ENCODE measurements at places on chromosomes 12 and 14.

DNA sequence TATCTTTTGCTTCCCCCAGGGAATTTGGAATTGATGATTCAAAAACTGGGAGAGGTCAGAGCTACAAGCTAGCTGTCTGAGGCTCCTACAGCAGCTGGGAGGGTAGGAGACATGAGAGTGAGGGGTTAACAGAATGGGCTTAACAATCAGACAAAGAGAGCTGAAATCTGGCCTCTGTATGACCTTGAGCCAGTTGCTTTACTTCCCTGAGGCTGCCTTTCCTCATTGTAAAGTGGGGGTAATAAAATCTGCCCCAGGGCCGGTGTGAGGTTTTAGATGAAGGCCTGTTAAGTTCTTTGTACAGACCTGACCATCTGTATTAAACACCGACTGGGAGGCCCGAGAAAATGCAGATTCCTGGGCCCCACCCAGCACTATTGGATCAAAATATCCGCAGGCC is 164.3 kb upstream of the NOS1 start:
- DNase-seq, result no peak

DNA sequence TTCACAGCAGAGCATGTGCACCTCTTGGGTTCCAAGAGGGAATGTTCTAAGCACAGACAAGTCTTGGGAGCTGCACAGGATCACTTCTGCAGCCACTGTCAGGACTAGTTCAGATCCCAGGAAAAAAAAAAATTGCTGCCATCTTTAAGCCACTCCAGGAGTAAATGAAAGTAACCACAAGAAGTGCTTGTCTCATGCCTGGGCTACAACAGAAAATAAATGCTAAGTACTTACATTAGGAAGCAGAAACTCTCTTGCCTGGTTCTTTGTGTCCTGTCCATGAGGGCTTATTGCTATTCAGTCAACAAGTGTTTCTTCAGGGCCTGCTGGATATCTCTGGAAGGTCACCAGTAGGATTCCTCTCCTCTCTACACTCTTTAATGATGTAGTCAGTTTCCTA is 176.1 kb downstream of the KTN1 start:
- DNase-seq, result no peak

GRCh38 chr14:94396628-94397225 is 8.3 kb upstream of the SERPINA1 start:
- DNase-seq, result no peak

- DNase-seq, result no peak
Observed at GRCh38 chr14:91303091-91303923, 58.8 kb upstream of the GPR68 start.

DNA sequence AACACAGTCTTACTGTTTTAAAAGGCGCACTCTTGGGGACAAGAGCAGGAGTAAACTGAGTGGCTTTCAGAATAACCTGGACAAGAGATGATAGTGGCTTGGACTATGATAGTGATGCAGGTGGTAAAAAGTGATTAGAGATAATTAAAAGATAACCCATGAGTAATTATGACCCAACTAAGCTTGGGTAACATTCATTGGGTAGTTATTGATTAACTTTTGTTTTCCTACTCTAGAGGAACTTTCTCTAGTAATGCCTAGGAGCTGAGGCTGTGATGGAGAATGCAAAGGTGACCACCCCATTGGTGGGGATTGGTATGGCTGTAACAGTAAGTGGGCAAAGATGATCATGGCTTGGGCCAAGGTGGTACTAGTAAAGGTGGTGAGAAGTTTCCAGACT is 22.3 kb upstream of the FRS2 start:
- DNase-seq, result no peak

DNA sequence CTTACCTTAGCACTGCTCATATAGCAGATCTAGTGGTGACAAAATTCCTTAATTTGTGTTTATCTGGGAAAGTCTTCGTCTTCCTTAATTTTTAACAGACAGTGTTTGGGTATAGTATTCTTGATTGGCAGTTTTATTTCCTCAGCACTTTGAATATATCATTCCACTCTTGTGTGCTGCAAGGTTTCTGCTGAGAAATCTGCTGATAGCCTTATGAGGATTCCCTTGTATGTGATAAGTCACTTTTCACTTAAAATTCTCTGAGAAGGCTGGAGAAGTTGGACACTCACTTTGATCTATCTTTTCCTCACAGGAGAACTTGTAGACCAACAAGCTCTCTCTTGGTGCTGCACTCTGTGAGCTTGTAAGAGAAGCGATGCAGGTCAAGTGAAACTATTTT is 306.1 kb upstream of the RTL1 start:
- no peak for DNase-seq

DNA sequence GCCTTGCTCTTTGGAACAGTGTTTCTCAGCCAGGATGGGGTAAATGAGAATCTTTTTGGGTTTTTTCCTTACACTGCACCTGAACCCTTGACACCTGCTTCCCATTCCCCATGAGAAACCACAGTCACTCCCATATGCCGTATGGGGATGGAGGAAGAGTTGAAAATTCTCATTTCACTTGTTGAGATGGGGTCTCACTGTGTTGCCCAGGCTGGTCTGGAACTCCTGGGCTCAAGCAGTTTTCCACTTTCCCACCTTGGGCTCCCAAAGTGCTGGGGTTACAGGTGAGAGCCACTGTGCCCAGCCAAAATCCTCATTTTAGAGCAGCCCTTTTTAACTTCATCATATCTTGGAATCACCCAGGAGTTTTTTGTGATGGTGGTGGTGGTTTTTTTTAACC is 3.7 kb downstream of the MVK start:
- DNase-seq, result no peak

DNA sequence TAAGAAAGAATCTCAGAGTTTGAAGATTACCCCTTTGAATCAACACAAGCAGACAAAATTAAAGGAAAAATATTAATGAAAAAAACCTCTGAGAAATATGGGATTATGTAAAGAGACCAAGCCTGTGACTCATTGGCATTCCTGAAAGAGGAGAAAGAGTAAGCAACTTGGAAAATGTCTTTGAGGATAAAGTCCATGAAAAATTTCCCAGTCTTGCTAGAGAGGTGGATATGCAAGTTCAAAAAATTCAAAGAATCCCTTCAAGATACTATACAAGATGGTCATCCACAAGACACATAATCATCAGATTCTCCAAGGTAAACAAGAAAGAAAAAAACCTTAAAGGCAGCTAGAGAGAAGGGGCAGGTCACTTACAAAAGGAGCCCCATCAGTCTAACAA is 13.3 kb downstream of the SLCO1B1 start:
- no peak for DNase-seq

DNA sequence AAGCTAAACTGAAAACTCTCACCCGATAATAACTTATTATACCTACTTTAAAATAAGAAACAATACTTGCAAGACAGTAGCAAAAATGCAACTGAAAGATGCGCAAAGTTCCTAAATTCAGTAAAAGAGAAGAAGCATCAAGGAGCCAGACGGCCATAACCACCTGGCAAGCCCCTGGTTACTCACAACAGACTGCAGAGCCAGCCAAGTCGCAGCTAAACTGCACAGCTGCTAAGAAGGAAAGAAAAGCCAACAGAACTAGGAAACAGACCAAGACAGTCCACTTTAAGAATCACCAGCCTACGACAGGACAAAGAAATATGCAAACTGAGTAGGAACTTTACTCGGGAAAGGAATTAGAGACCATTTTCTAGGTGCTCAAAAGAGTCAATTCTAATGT is 127.9 kb downstream of the TMTC1 start:
- no peak for DNase-seq

- DNase-seq, result no peak
Observed at GRCh38 chr14:53027562-53027961, 76.7 kb upstream of the FERMT2 start.

DNA sequence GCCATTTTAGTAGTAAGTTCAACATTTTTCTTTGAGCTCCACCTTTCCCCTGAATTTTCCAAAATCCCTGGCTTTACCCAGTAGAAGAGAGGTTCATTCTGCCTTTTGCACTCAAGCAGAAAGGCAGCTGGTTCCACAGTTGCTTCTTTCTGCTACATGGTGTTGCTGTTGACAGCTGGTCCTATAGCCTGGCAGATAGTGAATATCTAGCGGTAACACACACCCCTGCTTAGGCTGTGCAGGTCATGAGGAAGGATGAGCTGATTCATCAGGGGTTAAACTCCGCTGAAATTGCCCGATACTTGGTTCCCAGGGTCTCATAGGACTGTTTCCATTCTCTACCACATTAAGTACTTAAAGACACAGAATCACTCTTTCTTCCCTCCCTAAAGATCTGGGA is 62.4 kb downstream of the PUS7L start:
- DNase-seq, result no peak

- DNase-seq, result no peak
Observed at GRCh38 chr12:100808777-100809176, 14.2 kb downstream of the ANO4 start.

DNA sequence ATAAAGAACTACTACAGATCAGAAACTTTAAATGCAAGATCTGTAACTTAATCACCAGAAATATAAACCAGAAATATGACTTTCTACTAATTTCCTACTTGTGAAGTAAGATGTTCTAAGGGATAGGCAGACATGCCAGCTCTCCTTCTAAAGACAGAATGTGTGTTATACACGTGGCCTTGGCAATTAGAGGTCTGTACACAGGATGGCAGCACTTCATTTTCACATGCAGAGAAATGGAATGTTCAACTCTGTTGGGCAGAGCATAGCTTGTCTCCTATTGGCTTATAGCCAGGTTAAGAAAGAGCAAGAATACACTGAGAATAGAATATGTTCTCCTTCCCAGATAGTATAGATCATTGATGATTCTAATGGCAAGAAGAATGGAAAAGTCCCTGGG is 403.8 kb downstream of the DAD1 start:
- DNase-seq, result no peak

- DNase-seq, result no peak
Observed at GRCh38 chr12:108827941-108828340, 29.4 kb downstream of the SSH1 start.

DNA sequence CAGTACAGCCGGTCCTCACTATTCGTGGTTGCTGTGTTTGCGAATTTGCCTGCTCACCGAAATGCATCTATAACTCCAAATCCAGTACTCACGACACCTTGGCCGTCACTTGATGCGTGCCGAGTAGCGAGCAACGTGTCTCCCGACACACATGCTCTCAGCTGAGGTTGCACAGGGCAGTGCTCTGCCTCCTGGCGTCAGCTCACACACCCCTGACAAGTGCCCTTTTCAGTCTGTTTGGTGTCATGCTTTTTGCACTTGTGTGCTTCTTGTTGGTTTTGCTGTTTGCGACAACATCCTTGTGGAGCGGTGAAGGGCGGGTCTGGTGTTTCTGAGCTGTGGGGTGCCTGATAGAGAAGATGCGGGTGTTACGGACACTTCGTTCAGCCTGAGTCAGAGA is 110.4 kb upstream of the RFLNA start:
- DNase-seq, result no peak

DNA sequence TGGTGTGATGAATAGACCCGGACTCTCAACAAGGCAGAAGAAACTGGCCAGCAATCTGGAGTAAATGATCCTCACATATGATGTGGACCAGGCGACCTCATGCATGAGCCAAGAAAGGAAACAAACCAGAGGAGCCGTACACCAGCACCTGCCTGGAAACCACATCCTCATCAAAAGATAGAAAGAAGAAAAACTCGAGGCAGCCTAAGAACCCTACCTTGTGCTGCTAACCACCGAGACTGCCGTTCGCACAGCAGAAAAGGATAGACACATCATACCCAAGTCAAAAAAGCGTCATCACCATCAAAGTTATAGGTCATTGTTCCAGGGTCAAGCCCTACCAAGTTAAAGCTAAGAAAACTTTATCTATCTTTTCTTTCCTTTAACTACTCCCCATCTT is 66.7 kb downstream of the RESF1 start:
- no peak for DNase-seq

GRCh38 chr14:69259527-69260189 is at the start of gene GALNT16:
Gene GALNT16 (plus strand): TSS chr14:69260158. CDS start chr14:69260291, 133 bp downstream.
- DNase-seq, result no peak

GRCh38 chr12:23948291-23948690 is 1.2 kb downstream of the SOX5 start:
- no peak for DNase-seq

- DNase-seq, result no peak
Observed at GRCh38 chr12:132766380-132767085, 4.9 kb upstream of the ANKLE2 start.

GRCh38 chr12:42450248-42450647 is 124.3 kb downstream of the PPHLN1 start:
- no peak for DNase-seq

DNA sequence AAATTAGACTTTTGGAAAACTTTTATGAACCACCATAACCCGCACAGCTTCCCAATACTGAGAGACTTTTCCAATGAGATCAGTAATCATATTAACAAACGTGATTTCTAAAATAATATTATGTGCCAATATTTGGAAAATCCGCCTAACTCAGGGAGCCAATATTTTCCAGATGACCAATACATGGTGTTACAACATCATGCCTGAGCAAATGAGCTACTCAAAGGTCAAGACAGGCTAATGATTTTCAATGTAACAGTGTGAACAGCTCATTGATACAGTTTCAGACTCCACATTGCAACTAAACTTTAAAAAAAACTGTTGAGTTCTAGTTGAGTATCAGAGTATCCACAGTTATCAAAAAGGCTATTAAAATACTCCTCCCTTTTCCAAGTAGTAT is 46.8 kb downstream of the RNF34 start:
- no peak for DNase-seq

- DNase-seq, result no peak
Observed at GRCh38 chr12:13313886-13314285, 117.4 kb downstream of the EMP1 start.

- no peak for DNase-seq
Observed at GRCh38 chr14:90775441-90775840, 40.8 kb downstream of the TTC7B start.

All from urinary bladder (tissue), 4 donors.